Activated naive CD8-positive, alpha-beta T cell treated with anti-CD3 and anti-CD28 coated beads for 36 hours (primary cell): ENCODE measurements at places on chromosomes 5 and 9. TPM values are rescaled to one million over a fixed set of nuclear protein-coding genes. Genes with fewer than 3 reads are reported as not detected.
A peak's percentile ranks its signal among the peaks of the same experiment; 100 is the strongest.

- no peak overlapping the region for H3K4me3 ChIP-seq
- no peaks in the 10 kb centered on the region for H3K27me3 ChIP-seq
- H3K27ac ChIP-seq, result no peak overlapping the region
- no peaks in the 10 kb centered on the region for H3K36me3 ChIP-seq
Observed at GRCh38 chr5:23314827-23315226, 192.6 kb upstream of the PRDM9 start.

- no peaks in the 10 kb centered on the region for H3K27me3 ChIP-seq
- H3K4me1 ChIP-seq, result peaks cover 6% of the 10 kb centered on the region
- H3K36me3 ChIP-seq, result peaks cover 38% of the 10 kb centered on the region
- H3K4me3 ChIP-seq, result no peak overlapping the region
- no peak overlapping the region for H3K27ac ChIP-seq
Observed at GRCh38 chr9:4864234-4864661, 71.5 kb downstream of the RCL1 start.

DNA sequence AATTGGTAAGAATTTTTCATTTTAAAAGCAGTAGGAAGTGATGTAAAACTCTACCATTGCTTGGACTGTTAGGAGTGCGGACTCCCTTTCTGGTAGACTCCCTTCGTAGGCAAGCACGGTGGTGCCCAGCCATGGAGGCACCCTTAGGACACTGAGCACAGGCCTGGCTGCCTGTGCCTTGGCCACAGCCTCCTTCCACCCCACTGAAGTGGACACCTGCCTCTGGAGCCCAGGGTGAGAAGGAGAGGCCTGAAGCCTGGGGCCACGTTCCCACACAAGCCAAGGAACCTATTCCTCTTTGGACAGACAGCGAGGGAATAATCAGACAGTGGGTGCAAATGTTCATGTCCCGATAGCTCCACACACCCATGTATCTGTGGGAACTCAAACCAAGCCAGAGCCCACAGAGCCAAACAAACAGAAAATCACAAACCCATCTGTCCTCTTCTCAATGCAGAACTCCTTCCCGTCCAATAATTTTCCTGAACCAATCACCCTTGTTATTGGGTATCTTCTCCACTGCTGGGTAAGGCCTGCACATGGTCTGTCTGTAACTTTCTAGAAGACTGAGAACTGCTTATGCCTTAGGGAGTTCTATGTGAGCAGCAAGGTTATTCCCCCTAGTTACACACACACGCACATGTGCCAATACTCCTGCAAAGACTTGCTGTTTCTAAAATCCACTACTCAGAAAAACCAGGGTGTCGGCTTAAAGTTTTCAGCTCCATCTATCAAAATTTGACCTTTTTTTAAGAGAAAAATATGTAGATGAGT, 45.2 kb downstream of the UBE2QL1 start:
- no peaks in the 10 kb centered on the region for H3K36me3 ChIP-seq
- H3K4me3 ChIP-seq, result no peak overlapping the region
- H3K4me1 ChIP-seq, result peaks cover 6% of the 10 kb centered on the region
- peaks cover 13% of the 10 kb centered on the region for H3K27me3 ChIP-seq
- no peak for DNase-seq

DNA sequence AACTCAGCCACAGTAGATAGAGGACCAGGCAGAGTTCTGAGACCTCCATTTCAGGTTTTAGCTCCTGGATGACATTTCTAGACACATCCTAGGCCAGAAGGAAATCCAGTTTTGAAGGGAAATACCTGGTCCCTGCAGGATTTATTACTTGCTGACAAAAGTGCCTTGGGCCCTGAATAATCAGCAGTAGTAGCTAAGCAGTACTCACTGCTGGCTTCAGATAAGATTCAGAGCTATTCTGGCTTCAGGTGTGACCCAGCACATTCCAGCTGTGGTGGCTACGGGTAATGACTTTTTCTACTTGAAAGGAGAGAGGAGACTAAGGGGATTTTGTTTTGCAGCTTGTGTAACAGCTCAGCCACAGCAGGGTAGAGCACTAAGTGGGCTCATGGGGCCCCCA, 34.0 kb downstream of the NDUFAF2 start:
- DNase-seq, result no peak
- peaks cover 54% of the 10 kb centered on the region for H3K36me3 ChIP-seq
- no peaks in the 10 kb centered on the region for H3K27me3 ChIP-seq

DNA sequence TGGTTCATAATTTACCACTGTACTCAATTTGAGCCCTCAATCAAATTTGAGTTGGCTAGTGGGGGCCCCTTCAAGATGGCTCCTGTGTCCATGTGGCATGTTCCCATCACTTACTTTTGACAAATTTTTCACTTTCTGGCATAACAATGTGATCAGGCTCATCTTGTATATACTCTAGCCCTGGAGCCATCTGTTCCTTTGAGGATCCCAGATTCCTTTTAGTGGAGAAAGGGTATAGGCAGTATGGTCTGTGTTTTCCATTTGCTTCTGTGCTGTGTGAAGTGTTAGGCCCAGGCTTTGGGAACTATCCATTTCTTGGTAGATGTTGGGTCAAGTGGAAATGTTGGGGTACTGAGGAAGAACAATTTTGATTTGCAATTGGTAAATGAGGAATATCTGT, 45.7 kb downstream of the SH3GL2 start:
- H3K27ac ChIP-seq, result no peak overlapping the region
- no peak overlapping the region for H3K4me3 ChIP-seq
- H3K36me3 ChIP-seq, result no peaks in the 10 kb centered on the region
- H3K4me1 ChIP-seq, result no peaks in the 10 kb centered on the region
- H3K27me3 ChIP-seq, result no peaks in the 10 kb centered on the region

DNA sequence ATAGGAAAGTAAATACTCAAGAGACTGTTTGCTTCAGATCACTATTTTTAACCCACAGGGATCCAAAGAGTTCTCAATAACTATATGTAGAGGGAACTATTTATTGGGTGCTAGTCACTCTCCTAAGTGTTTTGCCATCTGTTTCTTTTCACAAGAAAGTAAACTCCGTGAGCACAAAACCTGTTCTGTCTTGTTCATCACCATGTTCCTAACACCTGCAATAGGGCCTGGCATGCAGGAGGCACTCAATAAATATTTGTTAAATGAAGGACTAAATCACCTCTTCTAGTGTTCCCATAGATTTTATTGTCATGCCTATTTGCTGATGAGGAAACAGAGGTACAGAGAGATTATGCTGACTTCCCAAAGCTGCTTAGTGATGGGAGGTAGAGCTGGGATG, 118.2 kb downstream of the VCAN start:
- DNase-seq, result no peak
- peaks cover 10% of the 10 kb centered on the region for H3K27me3 ChIP-seq

- H3K4me1 ChIP-seq, result no peaks in the 10 kb centered on the region
- H3K27me3 ChIP-seq, result no peaks in the 10 kb centered on the region
- H3K4me3 ChIP-seq, result no peak overlapping the region
- no peak overlapping the region for H3K27ac ChIP-seq
Observed at GRCh38 chr5:106906199-106906598, 764.5 kb downstream of the EFNA5 start.

DNA sequence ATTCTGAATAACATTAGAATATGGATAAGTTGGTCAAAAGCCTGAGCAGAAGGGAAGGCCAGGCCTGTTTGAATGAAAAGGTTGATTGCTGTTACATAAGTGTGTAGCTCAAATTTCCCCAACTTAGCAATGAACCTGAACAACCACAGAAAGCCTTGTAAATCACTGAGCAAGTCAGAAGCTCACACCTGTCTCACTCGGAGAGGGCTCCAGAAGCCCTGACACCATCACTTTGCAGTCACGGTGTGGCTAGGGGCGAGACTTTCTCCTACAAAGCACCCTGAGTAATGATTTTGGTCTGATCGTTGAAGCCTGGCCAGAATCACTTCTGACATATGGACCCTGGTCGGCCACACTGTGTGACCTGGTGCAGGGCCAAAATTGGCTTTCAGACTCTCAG, 62.0 kb downstream of the MTX3 start:
- no peak overlapping the region for H3K27ac ChIP-seq
- H3K27me3 ChIP-seq, result no peaks in the 10 kb centered on the region
- DNase-seq, result no peak
- no peaks in the 10 kb centered on the region for H3K36me3 ChIP-seq

GRCh38 chr5:179840321-179840720, 18.3 kb downstream of the MRNIP start:
- DNase-seq, result no peak
- no peaks in the 10 kb centered on the region for H3K27me3 ChIP-seq
- no peak overlapping the region for H3K4me3 ChIP-seq
- H3K4me1 ChIP-seq, result peaks cover 14% of the 10 kb centered on the region
- no peak overlapping the region for H3K27ac ChIP-seq

DNA sequence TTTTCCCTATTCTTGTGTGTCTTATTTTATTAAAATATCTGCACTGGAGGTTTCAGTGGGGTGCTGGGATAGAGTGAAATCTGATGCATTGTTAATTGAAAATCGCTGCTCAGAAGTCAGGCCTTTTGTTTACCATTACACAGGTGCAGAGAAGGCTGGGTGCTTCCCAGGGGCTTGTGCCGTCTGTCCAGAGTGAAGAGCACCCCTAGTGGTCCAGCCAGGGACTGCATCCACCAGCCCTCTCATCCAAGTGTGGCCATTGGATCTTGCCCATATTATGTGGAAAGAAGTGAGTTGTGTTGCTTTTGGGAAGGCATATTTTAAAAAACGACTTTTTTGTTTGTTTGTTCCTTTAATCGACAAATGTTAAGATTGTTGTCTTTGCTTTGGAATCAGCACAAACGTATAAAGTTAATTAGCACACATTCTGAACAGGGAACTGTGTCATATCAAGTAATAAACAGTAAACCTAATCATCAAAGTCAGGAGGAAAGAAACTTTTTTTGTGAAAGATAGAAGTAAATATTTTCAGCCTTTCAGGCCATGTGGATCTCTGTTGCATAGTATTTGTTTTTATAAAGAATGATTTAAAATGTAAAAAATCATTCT, 315.6 kb downstream of the MTRR start:
- no peaks in the 10 kb centered on the region for H3K36me3 ChIP-seq
- H3K4me3 ChIP-seq, result no peak overlapping the region
- peak; percentile 23 for DNase-seq

DNA sequence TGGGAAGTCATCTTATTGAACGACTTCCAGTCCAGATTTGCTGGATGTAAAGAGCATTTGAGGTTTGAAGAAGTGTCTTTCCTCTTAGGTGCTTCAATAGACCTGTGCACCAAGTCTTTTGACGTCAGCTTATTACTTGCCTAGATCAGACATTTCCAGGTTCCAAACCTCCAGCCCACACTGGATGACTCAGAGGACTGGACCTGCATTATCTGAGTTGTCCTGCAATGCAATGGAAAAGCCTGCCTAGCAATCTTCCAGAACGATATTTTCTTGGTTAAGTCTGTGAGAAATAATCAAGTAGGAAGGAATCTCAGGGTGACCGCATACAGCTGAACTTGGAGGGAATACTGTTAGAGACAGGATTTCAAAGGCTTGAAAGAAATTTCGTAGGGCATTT, 147.2 kb upstream of the MOCS2 start:
- H3K4me1 ChIP-seq, result no peaks in the 10 kb centered on the region
- no peak overlapping the region for H3K4me3 ChIP-seq
- no peak overlapping the region for H3K27ac ChIP-seq
- no peak for DNase-seq
- no peaks in the 10 kb centered on the region for H3K36me3 ChIP-seq
- H3K27me3 ChIP-seq, result peaks cover 5% of the 10 kb centered on the region

DNA sequence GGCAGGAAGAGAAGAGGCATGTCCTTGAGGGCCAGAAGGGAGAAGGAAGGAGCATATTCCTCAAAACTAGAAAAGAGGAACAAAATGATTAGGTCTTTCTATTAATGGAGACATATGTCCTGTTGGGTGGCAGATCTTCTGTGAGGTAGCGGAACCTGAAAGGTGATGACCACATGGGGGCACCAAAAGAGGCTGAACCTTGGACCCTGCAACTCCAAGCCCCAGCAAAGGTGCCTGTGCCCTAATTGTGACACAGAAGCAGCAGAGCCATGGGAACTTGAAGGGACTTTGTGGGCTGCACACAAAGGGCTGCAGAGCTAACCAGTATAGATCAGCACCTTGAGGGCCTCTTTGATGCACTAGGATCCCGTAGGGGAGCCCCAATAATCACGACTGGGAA, 158.0 kb downstream of the BAAT start:
- H3K36me3 ChIP-seq, result no peaks in the 10 kb centered on the region
- H3K4me3 ChIP-seq, result no peak overlapping the region
- no peak for DNase-seq
- H3K27ac ChIP-seq, result no peak overlapping the region
- peaks cover 2% of the 10 kb centered on the region for H3K4me1 ChIP-seq
- peaks cover 4% of the 10 kb centered on the region for H3K27me3 ChIP-seq

DNA sequence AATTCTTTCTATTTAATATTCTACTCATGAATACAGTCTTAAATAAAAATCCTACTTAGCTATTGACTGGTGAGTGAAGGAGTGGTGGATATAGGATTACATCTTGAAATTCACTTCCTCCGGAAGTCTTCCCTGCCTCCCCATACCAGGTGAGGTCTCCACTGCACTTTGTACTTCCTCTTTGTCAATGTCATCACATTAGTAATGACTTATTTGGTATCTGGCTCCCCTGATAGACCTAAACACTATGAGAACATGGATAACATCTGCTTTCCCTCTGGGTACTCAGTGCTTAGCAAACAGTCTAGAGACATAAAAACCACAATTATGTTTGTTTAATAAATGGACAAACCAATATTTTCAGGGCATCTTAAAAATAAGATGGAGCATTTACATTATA, 532.1 kb downstream of the PDE4D start:
- H3K4me3 ChIP-seq, result no peak overlapping the region
- no peak for DNase-seq
- no peaks in the 10 kb centered on the region for H3K36me3 ChIP-seq

DNA sequence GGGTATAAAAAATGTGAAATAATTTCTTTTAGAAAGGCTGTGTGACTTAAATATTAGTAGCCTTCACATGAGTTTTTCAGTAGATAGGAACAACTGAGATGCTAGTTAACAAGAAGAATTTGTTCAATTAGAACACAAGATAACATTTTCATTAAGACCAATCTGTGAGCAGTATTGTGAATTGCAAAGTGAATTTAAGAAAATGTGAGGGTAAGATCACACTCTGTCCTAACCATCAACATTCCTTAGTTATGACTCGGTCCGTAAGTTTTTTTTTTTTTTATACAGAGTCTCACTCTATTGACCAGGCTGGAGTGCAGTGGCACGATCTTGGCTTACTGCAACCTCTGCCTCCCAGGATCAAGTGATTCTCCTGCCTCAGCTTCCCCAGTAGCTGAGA, 180.2 kb upstream of the EGFLAM start:
- no peaks in the 10 kb centered on the region for H3K36me3 ChIP-seq
- no peak overlapping the region for H3K4me3 ChIP-seq
- no peak overlapping the region for H3K27ac ChIP-seq
- no peaks in the 10 kb centered on the region for H3K27me3 ChIP-seq
- no peaks in the 10 kb centered on the region for H3K4me1 ChIP-seq

Gene TMEM232
- total RNA-seq, result 0.66 TPM

Gene SCGB3A2
- not detected for total RNA-seq

Gene TRIP13
- 44.2 TPM for total RNA-seq

Gene KDM4C
- 22.9 TPM for total RNA-seq

Gene PGM5
- not detected for total RNA-seq
